ENCODE measurements at places on chromosomes 11 and 22. TPM values are rescaled to one million over a fixed set of nuclear protein-coding genes. Genes with fewer than 3 reads are reported as not detected.

DNA sequence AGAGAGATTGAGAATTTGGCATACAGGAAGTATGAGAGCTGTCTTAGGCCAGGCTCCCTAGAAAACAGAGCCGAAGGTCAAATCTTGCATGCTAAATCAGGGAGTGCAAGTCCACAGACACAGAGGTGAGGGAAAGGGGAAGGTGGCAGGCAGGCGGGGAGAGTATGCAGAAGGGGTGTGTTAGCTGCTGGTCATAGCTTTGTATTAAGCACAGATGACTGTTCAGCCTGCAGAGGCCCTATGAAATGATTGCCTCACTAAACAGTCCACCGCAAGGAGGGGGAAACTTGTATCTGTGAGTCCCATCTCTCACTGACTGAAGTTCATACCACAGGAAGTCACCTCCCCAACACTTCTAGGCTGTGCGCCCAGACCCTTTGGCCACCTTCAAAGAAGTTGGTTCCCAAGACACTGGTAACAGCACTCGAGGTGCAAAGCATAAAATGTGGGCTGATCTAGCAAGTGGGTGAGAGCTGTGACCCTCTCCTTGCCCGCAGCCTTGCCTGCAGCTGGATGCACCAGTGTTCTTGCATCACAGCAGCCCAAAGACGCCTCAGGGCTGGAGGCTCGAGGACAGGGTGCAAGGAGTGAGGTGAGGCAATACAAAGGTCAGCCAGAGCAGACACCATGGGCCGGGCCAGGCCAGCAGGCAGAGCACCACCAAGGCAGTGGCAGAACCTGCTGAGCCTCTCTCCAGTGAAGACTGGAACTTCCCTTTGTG, 115.3 kb upstream of the TBCEL start:
- DNase-seq = no peak

- no peak for DNase-seq
These were observed 8.0 kb upstream of the CHST1 start for GRCh38 chr11:45673441-45673840.

- no peak for DNase-seq
These were observed 9.3 kb upstream of the ACAT1 start for GRCh38 chr11:108112057-108112456.

GRCh38 chr11:122331079-122331478, 215.1 kb upstream of the BLID start:
- DNase-seq = no peak

SLC37A2 gene
- 1.2 TPM for total RNA-seq

DNA sequence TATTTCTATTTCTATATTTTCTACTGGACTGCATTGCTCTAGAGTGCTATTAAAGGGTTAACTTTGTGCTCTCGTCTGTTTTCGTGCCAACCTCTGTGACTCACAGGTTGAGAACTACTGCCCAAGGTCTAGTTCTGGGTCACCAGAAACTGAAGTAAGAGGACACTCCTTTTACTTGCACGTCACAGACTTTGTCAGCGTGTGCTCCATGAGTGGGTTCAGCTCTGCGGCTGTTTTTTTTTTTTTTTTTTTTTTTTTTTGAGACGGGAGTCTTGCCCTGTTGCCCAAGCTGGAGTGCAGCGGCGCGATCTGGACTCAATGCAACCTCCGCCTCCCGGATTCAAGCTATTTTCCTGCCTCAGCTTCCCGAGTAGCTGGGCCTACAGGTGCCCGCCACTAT, 49.8 kb downstream of the CLMP start:
- DNase-seq = no peak

TECTA gene
- total RNA-seq = 2.0 TPM

DNA sequence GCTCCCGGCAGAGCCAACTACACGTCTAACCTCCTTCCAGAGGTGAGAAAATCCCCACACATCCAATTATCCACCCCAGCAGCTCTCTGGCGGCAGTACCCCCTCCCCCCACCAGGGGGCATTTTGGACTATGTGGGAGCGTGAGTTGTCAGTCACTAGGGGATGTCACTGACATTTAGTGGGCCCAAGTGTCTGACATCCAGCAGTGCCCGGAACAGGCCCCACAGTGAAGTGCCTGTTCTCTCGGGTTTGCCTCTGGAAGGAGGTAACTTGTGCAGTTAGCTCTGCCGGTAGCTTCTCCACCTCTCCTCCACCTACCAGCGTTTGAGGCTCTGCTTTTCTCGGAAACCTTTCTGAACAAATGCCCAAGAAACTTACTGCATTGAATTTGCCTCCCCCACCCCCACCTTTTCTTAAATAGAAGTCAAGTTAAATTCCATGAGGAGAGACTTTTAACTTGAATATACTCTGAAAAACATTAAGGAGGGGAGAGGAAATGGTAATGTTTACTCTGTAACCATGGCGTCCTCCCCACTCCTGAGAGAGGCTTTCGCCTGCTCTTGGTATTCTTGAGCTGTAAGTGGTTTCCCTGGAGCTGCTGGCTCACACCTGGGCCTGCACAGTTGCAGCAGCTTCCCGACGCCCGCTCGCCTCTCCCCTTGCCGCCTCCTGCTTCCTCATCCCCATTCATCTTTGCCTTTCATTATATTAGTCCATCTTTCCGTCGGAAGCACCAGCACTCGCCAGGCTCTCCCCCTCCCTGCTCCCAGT, 112.8 kb downstream of the WNT7B start:
- DNase-seq = peak; percentile 73

ST14 gene
- not detected for total RNA-seq

- no peak for DNase-seq
These were observed 34.7 kb downstream of the PDE3B start for GRCh38 chr11:14678350-14678749.

GRCh38 chr22:45059296-45059695, 49.5 kb upstream of the PHF21B start:
- no peak for DNase-seq

DNA sequence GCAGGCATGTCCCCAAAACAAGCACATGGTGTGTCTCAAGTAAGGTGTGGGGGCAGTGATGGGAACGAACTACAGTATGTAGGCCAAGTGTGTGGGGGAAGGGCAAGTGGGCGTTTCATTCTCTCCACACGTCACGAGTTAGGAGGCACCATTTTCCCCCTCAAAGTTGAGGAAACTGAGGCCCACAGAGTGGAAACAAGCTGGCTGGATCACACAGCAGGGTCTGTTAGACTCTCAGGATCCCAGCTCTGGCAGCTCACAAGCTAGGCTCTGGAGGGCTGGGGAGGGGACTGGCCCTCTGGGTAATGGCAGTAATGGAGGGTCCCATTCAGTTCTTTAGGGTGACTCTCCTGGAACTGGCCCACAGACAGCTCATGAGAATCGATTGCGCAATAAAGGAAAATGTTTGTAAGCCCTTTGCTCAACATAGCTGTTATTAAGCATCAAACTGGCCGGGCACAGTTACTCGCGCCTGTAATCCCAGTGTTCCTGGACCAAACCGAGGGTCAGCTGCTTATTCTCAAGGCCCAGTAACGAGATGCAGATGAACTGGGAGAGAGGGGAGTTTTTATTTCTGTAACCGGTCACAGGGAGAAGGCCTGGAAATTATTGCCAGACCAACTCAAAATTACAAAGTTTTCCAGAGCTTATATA, 24.1 kb upstream of the TUB start:
- DNase-seq = no peak

RAB36 gene
- total RNA-seq = 2.9 TPM

RTN4RL2 gene
- 0.41 TPM for total RNA-seq

- DNase-seq = no peak
These were observed 2.5 kb downstream of the CHORDC1 start for GRCh38 chr11:90220391-90220790.

GRCh38 chr11:13008625-13009475, at the start of gene RASSF10:
RASSF10 (plus strand) TSS chr11:13009316; CDS start chr11:13009577, 261 bp downstream.
- peak; percentile 70 for DNase-seq

GRCh38 chr11:47204637-47204989, 10.2 kb upstream of the DDB2 start:
- peak; percentile 33 for DNase-seq

DNA sequence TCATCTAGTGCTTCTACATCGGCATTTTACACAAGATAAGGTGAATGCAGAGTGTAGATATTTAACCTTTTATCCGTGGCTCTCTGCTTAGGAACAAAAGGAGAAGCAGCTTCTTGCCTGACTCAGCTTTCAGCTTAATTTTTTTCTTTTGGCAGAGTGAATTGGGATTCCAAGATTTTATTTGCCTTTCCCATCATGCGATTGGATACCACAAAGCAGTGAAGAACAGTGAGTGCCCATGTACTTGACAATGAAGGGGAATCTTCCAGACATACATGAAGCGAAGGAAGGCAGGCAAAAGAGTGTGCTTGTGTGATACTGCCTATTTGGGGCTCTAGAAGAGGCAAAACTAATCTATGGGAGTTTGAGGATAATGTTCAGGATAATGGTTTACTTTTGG, 17.0 kb upstream of the CHKA start:
- no peak for DNase-seq

DNA sequence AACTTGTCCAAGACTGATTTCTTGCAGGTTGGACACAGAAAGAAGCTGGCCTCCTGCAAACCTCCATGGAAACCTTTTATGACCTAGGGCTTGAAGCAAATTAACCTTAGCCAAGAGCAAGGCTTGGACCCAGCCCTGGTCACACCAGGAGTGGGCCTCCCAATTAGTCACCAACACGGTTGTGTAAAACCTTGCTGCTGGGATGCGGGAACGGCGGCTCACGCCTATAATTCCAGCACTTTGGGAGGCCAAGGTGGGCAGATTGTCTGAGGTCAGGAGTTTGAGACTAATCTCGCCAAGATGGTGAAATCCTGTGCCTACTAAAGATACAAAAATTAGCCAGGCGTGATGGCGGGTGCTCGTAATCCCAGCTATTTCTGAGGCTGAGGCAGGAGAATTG, 419.9 kb downstream of the AASDHPPT start:
- no peak for DNase-seq

DNA sequence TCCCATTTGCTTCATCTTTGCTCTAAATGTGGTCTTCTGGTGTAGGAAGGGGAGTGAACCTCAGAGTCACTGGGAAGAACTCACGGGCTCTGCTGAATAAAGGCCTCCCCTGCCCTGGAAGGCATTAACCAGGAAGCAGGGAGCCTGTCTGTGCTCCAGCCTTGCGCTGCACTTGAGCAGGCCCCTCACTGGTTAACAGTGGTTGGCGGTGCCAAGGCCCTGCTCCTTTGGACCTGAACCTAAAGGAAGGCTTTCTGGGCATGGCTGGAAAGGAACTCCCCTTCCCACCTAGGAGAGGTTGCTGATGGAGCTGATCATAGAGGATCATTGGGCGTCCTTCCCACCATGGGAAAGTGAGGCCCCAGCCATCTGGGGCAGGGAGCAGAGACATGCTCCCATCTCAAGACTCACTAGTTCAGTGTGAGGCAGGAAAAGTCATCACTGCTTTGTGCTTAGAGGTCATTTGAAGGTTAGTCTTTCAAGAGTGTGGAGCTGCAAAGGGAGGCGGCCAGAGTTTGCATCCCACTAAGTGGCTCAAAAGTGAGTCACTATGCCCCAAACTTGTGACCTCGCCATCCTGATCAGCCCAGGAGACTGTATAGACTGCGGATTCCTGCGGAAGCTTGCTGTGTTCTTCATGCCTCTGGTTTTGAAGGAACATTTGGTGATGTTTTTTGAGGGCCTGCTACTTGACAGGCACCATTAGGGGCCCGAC, 50.4 kb downstream of the DBX1 start:
- no peak for DNase-seq

DNA sequence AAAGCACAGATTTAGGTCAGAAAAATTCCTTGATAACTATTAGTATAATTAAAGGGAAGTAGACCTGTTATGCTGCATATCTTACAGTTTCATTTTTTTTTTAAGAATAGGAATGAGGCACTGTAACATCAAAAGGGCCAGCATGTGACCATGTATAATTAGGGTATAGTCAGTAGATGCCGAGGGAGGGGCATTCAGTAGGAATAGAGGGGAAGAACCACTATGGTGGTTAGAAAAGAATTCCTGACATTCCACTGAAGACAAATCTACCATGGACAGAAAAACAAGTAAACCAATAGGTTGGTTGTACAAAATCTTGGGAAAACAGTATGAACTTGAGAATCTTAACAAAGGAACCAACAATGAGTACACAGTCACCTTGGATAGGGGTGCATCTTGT, 78.4 kb upstream of the CCDC179 start:
- no peak for DNase-seq

- DNase-seq = no peak
These were observed 919.2 kb downstream of the METTL15 start for GRCh38 chr11:29027436-29027835.

- no peak for DNase-seq
These were observed 684.9 kb upstream of the CCDC90B start for GRCh38 chr11:83971063-83971462.

DNA sequence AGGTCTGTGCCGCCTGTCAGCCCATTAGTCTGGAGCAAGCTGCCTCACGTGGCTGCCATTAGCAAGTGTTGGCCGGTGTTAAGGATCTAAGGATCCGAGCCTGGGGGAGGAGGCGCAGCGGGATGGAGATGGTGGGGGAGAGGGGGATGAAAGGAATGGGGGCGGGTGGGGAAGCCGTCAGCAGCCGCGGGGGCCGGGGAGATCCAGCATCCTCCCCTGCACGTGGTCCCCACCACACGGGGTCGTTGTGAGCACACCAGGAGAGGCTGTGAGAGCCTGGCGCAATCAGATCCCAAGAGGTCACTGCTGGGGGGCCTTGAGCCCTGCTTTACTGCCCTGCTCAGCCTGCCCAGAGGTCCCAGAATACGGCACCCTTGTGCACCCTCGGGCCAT, 7.3 kb downstream of the CABP7 start:
- DNase-seq = peak; percentile 79

CD3E gene
- not detected for total RNA-seq

DNA sequence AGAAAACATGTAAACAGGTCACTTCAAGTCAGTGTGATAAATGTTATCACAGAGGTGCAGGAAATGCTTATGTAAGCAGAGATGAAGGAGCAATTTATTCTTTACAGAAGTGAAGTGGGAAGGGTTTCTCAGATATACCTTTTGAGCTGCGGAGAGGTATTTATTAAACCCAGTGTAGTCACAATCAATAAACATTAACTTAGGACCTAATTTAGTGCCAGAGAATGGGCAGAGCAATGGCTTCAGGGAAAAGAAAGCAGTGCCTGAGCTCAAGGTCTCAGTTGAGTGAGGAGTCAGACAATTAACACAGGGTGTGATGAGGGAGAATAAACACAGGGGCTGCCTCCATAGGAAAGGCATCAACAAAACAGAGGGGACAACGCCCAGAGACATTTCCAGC, 1.9 kb downstream of the MS4A5 start:
- DNase-seq = no peak

- no peak for DNase-seq
These were observed 1321.7 kb downstream of the TBC1D22A start for GRCh38 chr22:48084041-48084728.

GRCh38 chr22:28711820-28712777, 29.5 kb downstream of the CHEK2 start:
- no peak for DNase-seq

GRCh38 chr11:134939905-134940304, 527.9 kb upstream of the B3GAT1 start:
- DNase-seq = no peak

NCAM1 gene
- total RNA-seq = 515 TPM

RFPL3 gene
- total RNA-seq = not detected

- no peak for DNase-seq
These were observed 369.3 kb downstream of the SOX6 start for GRCh38 chr11:15987046-15987445.

GRCh38 chr11:65102142-65103095, 6.4 kb downstream of the VPS51 start:
- peak; percentile 57 for DNase-seq

- DNase-seq = no peak
These were observed 10.6 kb upstream of the TPH1 start for GRCh38 chr11:18056561-18057181.

All from frontal cortex (tissue), 4 donors.